ENCODE measurements at places on chromosomes 1 and 21.
A peak's percentile ranks its signal among the peaks of the same experiment; 100 is the strongest.

GRCh38 chr1:41200728-41201127 is 41.4 kb downstream of the SCMH1 start:
- no peak for DNase-seq

- DNase-seq, result peak; percentile 58
Measured at GRCh38 chr1:163174524-163175437, 27.9 kb downstream of the RGS5 start.

- DNase-seq, result no peak
Measured at GRCh38 chr1:21357161-21357560, 66.9 kb upstream of the ECE1 start.

GRCh38 chr21:15676935-15677334 is 52.8 kb upstream of the USP25 start:
- no peak for DNase-seq

- DNase-seq, result peak; percentile 52
Measured at GRCh38 chr1:241918879-241919278, 38.7 kb upstream of the BECN2 start.

- no peak for DNase-seq
Measured at GRCh38 chr1:19525607-19526545, 40.5 kb upstream of the CAPZB start.

GRCh38 chr1:175377394-175377793 is 184.8 kb upstream of the KIAA0040 start:
- no peak for DNase-seq

GRCh38 chr1:234531151-234531635 is 52.2 kb upstream of the TARBP1 start:
- DNase-seq, result no peak

GRCh38 chr1:179142889-179143299 is 61.0 kb downstream of the TOR3A start:
- peak; percentile 74 for DNase-seq

DNA sequence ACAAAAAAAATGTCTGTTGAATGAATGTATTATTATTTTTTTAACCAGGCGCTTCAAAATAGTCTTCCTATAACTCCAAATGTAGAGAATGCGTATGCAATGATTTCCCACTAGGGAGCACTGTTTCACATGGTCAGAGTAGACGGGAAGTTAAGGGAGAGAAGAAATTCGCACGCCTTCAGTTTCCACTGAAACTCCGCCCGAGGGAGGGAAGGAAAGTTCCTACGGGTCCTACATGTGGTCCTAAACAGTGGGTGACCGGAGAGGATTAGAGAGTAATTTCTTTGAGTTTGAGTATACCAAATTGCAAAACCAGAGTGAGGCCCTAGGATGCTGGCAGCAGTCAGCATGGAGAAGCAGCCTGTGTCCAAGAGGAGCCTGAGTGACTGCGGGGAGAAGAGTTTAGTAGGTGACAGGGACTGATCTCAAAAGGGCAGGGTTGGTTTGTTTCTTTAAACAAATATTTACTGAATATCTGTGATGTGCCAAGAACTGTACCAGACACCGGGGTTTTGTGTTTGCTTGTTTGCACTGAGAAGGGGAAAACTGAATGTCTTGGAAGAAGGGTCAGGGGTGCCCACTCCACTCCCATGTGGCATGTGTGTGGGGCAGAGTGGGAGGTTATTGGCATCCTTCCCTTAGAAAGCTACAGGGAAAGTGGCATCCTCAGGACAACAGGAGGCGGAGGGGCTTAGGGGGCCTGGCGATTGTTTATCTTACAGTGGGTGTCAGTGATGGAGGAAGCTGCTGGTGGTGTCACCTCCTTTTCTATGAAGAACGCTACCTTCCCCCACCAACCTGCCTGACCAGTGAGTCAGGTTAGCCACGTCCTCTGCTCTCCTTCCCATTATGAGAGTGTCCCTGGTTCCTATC is 22.8 kb downstream of the RNU5D-1 start:
- DNase-seq, result peak; percentile 48

- no peak for DNase-seq
Measured at GRCh38 chr1:180950321-180950720, 37.6 kb downstream of the KIAA1614 start.

DNA sequence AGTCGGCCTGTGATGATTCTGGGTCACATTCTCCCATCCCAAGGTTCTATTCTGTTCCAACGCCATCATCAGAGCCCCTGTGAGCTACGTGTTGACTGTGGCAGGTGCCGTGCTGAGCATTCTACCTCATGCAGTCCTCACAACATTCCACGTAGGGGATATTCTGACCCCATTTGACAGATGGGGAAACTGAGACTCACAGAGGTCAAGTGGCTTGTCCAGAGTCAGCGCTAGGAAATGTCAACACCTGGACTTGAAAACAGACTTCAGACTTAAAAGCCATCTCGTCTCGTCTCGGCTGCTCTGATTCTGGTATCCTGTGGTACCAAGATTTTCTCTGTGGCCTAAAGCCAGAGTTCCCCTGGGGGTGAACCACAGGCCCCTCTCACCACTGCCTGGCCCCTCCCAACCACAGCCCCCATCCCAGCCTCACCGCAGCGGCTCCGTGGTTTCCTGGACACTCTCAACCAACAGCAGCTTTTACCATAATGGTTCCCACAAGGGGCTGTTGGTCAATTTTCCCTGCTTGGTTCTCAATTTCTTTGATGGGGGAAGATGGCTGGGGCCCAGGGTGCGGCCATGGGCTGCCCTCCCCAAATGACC is 39.6 kb downstream of the SDC3 start:
- DNase-seq, result no peak

GRCh38 chr1:183914276-183914675 is 109.4 kb downstream of the RGL1 start:
- no peak for DNase-seq

- DNase-seq, result no peak
Measured at GRCh38 chr1:40310983-40311642, 6.0 kb downstream of the COL9A2 start.

- peak; percentile 30 for DNase-seq
Measured at GRCh38 chr1:107404756-107405155, 263.9 kb downstream of the NTNG1 start.

GRCh38 chr1:155083052-155083541 is 4.5 kb downstream of the EFNA3 start:
- DNase-seq, result no peak

DNA sequence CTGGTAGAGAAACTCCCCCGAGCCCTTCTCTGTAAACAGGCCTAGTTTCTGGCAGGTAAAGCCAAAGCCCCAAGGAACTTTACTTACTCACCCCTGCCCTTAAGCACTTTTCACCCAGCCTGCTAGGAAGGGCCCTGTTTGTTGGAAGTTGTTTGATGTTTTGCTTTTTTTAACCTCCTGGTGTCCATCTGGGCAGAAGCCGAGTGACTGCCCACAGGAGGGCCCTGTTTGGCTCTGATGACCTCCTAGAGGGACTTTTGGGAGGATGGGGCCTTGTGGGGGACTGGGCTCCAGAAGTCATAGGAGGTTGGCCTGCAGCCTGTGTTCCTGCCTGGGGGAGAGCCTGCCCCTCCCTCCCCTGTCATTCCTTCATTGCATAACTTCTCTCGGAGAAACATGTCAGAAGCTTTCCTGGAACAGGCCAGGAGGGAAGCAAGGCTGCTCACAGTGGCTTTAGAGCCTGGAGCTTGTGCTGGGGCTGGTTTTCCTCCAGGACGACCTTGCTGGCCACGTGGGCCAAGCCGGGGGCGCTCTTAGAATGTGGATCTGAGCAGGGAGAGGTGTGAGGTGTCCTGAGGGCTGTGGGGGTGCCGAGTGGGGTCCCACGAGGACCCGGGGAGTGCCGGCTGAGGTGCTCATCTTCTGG is 33.9 kb downstream of the COQ8A start:
- no peak for DNase-seq

DNA sequence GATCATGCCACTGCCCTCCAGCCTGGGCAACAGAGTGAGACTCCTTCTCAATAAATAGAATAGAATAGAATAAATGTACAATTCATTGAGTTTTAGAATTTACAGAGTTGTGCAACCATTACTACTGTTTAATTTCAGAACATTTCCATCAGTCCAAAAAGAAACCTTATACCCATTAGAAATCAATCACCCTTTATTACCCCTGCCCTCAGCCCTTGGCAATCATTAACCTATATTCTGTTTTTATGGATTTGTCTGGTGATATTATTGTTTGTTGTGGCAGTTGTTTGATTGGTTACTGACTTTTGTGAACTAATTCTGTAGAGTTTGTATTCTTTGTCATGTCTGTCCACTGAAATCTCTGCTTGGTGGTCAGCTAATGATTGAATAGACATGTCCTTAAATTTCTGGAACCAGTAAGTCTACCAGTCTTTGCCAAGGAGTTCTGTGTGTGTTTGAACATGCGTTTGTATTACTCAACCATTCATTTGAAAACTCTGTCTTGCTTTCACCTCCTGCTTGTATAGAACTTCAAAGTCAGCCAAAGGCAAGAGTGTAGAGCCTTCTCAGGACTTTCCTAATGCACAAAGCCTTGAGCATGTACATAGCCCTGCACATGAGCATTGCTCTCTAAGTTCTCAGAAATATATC is 208.8 kb downstream of the GPR52 start:
- DNase-seq, result no peak

DNA sequence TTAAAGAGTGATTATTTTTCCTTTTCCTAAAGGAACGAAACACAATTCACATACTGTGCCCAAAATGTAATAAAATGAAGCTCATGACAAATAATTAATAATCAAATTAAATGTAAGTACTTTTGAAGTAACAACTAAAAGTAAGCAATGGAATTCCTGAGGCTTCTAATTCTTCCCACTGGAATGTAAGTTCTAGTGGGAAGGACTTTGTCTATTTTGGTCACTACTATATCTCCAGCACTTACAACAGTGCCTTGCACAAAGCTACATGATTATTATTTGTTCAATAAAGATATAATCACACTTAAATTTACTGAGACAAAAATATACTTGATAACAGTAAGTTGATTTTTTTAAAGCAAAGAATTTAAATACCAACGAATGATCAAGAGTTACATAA is 128.8 kb downstream of the COQ8A start:
- DNase-seq, result no peak

- DNase-seq, result no peak
Measured at GRCh38 chr1:95126366-95126765, 9.2 kb downstream of the TLCD4 start.

- DNase-seq, result no peak
Measured at GRCh38 chr1:52364235-52364839, 1.7 kb downstream of the CC2D1B start.

GRCh38 chr1:110188035-110188618 is 22.0 kb upstream of the KCNC4 start:
- DNase-seq, result no peak

GRCh38 chr1:84792421-84792820 is 100.6 kb downstream of the LPAR3 start:
- DNase-seq, result no peak

GRCh38 chr1:25432749-25433388 is 2.2 kb downstream of the MACO1 start:
- no peak for DNase-seq

GRCh38 chr1:20233394-20233793 is 47.1 kb upstream of the PLA2G2C start:
- DNase-seq, result no peak

GRCh38 chr1:88224906-88225305 is 459.2 kb upstream of the PKN2 start:
- no peak for DNase-seq

DNA sequence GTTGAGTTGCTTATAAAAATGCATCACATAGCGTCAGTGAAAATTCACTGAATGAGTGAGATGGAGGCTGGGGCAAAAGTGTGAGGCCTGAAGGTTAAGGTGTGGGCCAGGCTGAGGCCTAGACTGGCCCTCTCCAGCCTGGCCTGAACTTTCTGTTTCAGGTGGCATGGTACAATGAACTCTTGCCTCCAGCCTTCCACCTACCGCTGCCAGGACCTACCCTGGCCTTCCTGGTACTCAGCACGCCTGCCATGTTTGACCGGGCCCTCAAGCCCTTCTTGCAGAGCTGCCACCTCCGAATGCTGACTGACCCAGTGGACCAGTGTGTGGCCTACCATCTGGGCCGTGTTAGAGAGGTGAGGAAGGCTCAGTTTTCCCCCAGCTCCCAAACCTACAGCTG is 7.1 kb downstream of the MMACHC start:
- no peak for DNase-seq

DNA sequence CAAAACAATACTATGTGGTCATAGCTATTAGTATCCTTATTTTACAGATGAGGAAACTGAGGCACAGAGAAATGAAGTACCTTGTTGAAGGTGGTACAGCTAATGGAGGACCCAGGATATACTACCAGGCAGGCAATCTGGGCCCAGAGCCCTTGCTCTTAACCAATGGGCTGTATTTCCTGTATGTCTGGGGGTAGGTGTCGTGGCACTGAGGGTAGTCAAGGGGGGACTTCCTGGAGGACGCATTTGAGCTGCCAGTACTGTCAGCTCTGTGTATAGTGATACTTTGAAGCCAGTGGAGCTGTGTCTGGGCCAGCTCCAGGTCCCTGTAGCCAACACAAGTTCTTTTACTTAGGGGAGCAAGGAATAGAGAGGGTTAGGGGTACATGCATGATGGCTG is 34.9 kb downstream of the FAM151A start:
- DNase-seq, result no peak

DNA sequence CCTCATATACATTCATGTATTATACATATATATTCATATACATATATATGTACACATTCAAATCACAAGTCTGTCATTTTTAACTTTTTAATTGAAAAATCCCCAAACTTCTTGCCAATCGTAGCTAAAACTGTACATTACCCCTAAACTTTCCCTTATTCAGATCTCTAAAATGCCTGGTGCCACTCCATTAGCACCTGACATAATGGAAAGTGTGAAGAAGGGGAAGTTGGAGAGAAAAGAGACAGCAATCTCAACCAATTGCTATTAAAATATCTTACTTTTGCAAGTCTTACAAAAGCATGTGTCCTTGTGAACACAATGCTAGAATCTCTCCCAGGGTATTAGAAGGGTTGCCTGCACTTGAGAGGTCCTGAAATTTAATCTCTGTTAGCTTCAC is 22.7 kb upstream of the PRKACB start:
- no peak for DNase-seq

DNA sequence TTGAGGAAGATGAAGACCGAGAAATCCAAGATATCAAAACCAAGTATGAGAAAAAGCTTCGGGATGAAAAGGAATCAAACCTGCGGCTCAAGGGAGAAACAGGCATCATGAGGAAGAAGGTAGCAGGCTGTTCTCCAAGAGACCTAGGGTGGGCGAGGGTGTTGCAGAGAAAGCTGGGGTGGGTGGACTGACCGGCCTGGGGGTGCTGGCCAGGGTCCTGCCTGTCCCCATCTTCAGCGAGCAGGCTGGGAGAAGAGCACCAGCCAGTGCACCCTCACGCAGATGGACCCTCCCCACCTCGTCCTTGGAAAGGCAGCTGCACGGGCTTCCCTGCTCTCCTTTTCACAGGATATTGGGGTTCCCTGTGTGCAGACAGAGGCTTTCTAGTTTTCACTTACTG is 46.9 kb upstream of the TMEM125 start:
- DNase-seq, result no peak
